ENCODE measurements at places on chromosomes 3 and 15. TPM values are rescaled to one million over a fixed set of nuclear protein-coding genes. Genes with fewer than 3 reads are reported as not detected.

DNA sequence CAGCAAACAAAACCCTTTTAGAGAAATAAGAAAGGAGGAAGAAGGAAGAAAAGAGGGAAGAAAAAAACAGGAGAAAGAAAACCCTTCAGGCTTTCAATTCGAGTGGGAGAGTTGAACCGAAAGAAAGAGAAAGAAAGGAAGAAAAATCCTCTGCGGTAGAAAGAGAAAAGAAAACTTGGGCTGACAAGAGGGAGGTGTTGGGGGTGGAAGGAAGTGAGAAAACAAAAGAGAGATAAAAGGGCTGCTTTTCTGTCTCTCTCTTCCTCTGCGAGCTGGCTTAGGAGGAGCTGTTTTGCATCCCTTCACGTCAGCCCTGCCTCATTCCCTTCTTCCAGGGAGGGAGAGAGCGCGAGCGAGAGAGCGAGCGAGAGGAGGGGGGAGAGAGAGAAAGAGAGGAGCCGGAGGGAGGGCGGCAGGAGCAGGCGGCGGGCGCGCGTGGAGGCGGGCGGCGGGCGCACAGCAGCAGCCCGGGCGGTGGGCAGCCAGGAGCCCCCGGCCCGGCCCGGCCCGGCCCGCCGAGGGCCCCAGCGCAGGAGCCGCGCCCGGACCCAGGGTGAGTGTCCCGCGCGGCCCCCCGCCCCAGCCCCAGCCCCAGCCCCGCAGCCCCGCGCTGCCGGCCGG lies at the start of gene ZNF710:
Gene ZNF710 (plus strand): TSS at position 263 of the 621 bp plus-strand sequence. CDS start 65,814 bp downstream, outside the sequence.
- peak; percentile 66 for DNase-seq

DNA sequence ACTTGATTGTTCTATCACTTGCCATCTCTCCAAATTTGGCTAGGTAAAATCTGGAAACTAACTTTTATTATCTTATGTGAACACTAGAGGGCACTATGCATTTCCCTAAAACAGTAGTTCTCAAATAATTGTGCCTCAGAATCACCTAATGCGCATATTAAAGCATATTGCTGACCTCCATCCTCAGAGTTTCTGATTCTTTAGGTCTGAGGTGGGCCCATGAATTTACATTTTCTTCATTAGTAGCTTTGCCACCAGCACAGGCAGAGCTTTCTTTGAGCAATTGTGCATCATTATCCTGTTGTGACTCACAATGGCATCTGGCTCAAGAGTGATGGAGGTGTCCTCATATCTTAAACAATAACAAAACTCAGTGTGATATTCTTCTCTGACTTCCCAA lies 17.5 kb upstream of the BCHE start:
- DNase-seq = peak; percentile 1

Gene C15orf62
- not detected for total RNA-seq

Gene MST1R
- total RNA-seq = 0.36 TPM
